ENCODE measurements at places on chromosomes 2 and 18.

GRCh38 chr2:229775614-229776313 lies 61.4 kb upstream of the DNER start:
- DNase-seq, result peak; percentile 26

GRCh38 chr2:637804-638203 lies 39.4 kb downstream of the TMEM18 start:
- DNase-seq, result no peak

DNA sequence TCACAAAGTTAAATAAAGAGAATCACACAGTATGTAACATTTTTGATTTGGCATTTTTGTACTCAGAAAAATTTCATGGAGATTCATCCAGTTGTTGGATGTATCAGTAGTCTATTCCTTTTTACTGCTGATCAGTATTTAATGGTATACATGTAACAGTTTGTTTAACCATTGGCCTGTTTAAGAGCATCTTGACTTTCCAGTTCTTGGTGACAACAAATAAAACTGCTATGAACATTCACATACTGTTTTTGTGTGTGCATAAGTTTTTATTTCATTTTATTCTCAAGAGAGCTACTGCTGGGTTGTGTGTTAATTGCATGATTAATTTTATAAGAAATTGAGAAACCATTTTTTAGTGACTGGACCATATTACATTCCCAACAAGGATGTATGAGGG lies 694.5 kb upstream of the RAB6C start:
- DNase-seq, result no peak

GRCh38 chr2:3504741-3505140 lies 14.6 kb downstream of the ADI1 start:
- DNase-seq, result no peak

DNA sequence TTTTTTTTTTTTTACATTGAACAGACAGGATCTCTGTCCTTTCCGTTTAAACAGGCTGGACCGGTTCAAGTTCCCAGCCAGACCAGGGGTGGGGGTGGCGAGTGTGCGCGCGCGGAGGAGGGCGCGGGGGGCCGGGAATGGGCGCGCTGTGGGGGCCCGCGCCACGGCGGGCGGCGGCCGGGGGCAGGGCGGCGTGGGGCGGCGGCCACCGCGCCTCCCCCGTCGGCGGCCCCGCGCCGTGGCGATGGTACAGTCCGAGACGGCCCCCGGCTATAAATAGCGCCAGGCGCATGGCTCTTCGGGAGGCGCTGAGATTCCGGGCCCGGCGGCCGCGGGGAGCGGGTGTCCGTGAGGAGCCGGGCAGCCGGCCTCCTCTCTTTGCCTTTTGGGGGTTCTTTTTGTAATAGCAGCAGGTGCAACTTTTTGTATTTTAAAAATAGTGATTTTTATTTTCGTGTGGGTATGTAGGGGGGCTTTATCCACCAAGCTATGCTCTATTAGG lies 430 bp upstream of the CELF4 start:
- DNase-seq, result no peak

DNA sequence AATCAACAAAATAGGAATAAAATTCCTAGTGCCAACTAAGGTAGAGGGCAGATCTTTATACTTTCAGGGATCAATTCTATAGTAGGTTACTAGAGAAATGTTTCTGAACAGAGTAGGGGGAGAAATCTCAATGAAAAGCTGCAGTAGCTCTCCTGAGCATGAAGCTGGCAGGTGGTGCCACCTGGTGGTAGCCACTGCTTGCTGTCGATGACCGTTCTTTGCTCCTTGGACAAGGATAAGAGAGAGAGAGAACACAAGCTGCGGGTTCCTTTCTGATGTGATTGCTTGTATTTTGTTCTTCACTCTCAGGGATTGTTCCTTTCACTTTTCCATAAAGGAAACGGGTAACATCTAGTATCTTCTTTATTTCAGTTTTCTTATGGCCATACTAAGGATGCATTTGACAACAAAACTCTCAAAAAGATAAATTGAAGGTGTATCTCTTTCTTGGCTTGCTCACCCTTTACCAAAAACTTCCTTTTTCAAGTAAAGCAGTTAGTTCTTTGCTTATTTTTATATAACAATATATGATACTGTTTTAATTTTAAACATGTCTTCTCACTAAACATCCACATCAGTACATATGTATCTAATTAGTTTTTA lies 18.6 kb upstream of the MRPL19 start:
- peak; percentile 82 for DNase-seq

GRCh38 chr18:43061816-43062215 lies 53.7 kb downstream of the RIT2 start:
- DNase-seq, result no peak

GRCh38 chr2:46521215-46521683 lies 41.9 kb downstream of the TMEM247 start:
- no peak for DNase-seq

GRCh38 chr2:31579996-31580320 lies 780 bp downstream of the SRD5A2 start:
- DNase-seq, result no peak

DNA sequence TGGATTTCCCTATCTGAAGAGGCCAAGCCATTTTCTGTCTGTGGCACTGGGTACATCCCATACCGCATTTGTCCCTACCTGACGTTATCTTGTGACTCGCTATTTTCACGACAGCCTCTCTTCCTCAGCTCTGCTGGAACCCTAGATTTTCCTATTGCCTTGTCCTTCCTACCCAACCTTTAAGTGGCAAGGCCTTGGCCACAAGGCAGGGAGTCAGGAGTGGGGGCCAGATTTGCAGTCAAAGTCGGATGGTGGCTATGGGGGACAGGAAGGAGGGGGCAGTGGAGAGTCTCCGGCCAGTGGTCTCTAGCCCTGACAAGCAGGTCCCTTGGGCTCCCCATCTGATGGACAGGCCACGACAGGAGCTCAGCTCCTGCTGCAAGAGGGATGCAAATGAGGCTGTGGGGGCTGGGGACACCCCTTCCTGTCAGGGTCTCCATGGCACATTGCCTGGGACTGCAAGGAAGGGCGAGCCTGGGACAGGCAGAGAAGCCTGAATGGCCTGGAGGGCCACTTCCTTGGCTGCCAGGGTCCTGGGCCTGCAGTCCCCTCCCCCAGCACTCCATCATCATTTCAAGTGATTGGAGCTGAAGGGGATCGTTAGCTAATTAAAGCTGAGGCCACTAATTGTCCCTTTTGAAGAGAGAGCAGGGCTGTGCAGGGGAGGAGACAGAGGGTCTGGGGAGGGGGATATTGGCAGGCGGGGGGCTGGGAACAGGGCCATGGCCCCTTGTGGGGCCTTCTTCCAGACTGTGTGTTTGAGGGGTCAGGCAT lies 6.3 kb upstream of the ECEL1 start:
- no peak for DNase-seq

DNA sequence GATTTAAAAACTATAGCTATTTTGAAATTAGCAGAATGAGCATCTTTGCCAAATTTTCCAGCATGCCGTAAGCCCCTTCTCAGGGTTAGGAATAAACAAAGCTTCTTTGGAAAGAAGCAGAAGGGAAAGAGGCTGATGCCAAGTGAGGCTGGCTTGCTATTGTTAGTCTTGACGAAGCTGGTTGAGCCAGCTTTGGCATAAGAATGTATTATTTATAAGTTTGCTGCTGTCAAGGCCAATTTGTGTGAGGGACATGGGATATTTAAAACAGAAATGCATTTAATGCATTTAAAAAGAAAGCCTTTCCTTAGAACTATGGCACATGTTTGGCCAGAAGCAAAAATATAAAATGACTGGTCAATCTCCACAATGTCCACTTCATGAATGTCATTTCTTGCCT lies 52.5 kb upstream of the TTN start:
- DNase-seq, result no peak

DNA sequence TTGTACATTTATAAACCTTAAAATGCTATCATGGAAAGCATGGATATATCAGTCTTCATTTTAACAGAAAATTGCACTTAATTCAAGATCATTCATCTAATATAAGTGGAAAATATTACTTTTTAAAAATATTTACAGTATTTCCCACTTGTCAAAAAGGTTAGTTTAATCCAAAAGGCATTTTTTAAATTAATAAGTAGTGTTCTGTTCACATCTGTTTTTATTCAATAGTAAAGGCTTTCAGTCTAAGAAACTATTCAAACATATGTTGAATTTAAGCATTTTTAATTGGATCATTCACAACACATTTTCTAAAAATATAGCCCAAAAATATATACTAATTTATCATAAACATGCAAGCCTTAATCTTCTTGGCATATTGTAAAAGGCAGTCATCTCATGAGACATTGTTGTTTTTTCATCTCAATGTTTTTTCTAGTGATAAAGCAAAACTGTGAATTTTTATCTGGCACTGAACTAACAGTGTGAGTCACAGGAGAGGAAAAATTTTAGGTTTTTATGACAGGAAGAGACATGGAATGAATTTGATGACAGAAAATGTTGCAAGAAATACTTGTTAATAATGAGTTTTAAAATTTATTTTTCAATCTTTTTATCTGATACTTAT lies 1642.5 kb upstream of the TMEFF2 start:
- no peak for DNase-seq

DNA sequence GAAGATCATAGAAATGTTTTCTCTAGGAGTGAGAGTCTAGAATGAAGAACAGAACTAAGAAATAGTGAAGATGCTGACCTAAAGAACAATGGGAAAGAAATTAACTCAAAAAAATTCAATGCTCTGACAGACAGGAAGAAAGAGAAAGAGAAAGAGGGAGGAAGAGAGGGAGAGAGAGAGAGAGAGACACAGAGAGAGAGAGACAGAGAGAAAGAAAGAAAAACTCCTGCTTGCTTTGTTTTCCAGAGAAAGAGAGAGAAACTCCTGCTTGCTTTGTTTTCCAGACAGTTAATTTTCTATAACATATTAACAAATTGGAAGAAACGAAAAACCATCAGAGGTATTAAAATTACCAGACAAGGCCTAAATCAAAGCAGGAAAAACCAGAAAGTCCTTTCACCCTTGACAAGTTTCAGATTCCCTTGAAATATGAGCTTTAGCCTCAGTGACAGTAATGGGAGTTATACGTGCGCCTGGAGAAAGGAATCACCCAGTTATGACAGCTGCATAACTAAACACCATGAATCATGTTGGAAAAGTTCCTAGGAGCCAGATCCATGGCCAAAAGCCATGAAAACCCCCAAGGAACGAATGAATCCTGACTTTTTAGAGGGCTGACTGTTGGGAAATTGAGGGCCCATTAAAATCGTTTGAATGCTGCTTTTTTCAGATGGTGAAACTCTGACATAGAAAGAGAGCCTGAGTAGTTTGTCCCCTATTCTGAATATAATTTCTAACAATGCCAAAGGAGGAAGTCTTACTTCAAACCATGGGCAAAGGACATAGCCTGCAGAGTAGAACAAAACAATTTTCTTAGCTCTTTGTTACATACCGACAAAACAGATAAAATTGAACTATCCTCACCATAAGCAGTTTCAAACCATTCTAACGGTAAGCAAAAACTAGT lies 228.6 kb upstream of the CHST9 start:
- DNase-seq, result no peak

GRCh38 chr2:1020206-1020605 lies 69.6 kb downstream of the SNTG2 start:
- no peak for DNase-seq

- no peak for DNase-seq
Measured at GRCh38 chr2:3102081-3102921, 275.3 kb downstream of the EIPR1 start.

DNA sequence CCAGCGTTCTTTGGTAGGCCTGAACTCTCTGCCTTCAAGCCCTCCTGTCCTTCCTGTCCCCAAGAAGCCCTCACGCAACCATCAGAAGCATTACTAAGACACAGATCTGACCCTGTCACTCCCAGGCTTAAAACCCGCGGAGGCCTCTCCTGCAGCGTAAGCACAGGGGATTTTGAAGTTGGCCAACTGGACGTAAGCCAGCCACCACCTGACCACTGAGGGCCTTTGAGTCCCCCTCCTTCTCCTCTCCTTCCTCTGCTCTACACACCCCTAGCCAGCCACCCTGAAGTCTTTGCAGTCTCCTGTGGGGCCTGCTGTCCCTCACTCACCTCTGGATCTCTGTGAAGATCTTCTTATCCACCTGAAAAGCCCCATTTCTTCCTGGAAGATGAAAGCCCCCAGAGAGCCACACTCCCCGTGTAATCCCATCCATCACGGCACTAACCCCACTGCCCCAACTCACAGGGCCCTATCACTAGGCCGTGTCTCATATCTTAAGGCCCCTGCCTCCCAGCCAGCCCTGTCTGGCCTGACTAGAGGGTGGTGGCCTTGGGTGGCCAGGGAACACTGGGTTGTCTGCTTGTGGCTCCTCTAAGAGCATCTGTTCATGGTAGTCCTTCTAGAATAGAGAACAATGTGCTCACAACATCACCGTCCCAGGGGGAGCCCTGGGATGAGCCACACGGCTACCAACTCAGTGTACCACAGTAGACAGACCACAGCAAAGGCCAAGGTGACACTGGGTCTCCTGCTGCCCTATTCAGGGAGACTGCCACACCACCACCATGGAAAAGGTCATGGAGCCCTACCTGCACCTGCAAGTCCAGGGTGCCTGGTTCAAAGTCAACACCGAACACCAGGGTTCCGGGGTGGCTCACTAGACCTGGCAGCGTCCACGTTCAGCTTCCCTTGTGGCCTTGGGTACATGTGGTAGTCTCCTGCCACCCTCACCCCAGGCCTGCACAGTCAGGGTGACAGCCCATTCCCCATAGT lies 191.6 kb downstream of the ZBTB7C start:
- no peak for DNase-seq

DNA sequence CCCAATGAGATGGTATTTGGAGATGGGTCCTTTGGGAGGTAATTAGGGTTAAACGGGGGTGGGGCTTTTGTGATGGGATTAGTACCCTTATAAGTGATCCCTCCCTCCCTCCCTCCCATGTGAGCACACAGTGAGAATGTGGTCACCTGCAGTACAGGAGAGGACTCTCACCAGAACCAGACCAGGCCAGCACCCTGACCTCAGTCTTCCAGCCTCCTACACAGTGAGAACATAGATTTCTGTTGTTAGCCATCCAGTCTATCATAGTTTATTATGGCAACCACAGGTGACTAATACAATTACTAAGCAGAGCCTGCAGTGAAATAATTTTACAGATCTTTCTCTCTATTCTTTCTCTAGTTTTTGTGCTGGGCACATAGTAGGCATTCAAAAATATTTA lies 137.7 kb upstream of the PKDCC start:
- no peak for DNase-seq

GRCh38 chr2:240645346-240645745 lies 20.1 kb downstream of the GPR35 start:
- DNase-seq, result no peak

GRCh38 chr2:19659024-19659792 lies 242.6 kb downstream of the TTC32 start:
- no peak for DNase-seq

GRCh38 chr2:223235986-223236385 lies 184.0 kb downstream of the KCNE4 start:
- no peak for DNase-seq

DNA sequence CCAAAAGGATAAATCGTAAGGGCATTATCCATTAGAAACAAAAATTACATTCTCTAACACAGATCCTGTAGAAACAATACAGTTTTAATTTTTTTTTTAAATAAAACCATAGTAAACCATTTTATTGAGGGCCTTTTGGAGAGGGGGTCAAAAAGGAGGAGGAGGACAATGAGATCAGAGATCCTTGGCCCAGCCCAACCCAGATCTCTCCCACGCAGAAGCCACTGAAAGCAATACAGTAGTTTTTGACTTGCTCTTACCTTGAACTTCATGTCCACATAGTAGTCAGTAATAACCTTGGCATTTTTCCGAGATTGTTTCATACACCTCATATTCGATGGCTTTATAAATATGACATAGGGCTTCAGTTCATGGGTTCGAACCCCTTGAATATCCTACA lies 4.1 kb upstream of the TMEM237 start:
- DNase-seq, result no peak
